NCI-H2227 treated with DMSO at 0.1 percent for 48 hours (cell line): ENCODE measurements at places on chromosomes 13 and 19.
A peak's percentile ranks its signal among the peaks of the same experiment; 100 is the strongest.

DNA sequence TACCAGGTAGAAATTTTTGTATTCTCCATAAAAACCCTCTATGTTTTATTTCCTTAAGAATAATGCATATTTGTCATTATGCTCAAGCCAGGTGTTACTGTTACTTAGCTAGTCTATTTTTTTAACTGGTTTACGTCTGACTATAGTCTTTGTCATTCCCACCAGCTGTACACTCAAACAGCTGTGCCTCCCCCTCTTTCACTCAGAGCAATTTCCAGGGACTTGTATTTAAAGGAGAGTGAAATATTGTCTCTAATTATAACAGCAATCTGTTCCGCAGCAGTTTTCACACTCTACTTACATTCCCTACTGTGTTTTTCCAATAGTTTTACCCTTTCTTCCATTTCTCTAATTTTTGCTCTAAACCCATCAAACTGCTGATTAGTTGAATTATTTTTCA lies 813.6 kb upstream of the MIR17HG start:
- peak; percentile 11 for DNase-seq

DNA sequence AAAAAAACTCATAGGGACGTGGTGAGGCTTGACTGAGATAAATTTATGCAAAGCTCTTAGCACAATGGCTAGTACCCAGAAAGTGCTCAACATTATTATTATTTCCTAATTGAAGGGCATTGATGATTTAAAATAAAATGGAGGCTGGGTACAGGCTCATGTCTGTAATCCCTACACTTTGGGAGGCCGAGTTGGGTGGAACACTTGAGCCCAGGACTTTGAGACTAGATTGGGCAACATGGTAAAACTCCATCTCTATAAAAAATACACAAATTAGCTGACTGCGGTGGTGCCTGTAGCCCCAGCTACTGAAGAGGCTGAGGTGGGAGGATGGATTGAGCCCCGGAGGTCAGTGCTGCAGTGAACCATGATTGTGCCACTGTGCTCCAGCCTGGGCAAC lies 49.6 kb downstream of the LRCH1 start:
- DNase-seq, result no peak

- no peak for DNase-seq
Observed at GRCh38 chr19:17378271-17378670, 1.1 kb upstream of the PLVAP start.

GRCh38 chr19:30686176-30686820 lies 314.1 kb downstream of the ZNF536 start:
- no peak for DNase-seq

GRCh38 chr19:47003611-47004465 lies 15.8 kb upstream of the NPAS1 start:
- DNase-seq, result no peak

- DNase-seq, result no peak
Observed at GRCh38 chr19:30743011-30743410, 370.8 kb downstream of the ZNF536 start.

DNA sequence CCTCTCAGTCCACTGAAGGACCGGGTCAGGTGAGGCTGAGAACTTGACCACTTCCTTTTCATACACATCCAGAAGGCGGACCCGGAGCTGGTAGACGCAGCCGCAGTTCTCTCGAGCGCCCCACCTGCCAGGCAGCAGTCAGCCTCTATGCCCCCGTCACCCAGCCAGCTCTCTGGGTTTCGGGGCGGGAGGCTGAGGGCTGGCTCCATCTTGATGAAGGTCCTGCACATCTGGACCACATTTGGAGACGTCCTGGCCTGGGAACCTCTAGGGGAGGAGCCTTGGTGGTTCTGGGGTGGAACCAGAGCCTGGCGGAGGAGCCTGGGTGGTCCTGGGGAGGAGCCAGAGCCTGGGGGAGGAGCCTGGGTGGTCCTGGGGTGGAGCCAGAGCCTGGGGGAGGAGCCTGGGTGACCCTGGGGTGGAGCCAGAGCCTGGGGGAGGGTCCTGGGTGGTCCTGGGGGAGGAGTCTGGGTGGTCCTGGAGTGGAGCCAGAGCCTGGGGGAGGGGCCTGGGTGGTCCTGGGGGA lies 14.3 kb downstream of the MRPS12 start:
- DNase-seq, result no peak

GRCh38 chr13:28637714-28638355 lies 21.1 kb upstream of the POMP start:
- DNase-seq, result no peak

DNA sequence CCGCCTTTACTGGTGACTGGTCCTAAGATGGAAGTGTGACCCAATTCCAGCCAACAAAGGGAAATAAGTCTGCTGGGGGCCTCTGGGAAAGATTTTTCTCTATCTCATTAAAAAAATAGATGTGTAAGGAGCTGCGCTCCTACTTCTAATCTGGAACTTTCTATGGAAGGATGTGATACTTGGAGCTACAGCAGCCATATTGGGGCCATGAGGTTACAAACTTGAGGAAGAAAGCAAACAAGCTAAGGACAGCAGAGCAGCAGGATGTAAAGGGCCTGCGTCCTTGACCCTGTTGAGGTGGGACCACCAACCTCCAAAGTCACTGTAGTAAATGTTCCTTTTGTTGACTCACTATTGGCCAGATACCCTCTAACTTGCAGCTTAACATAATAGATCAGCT lies 7.5 kb downstream of the GPR42 start:
- no peak for DNase-seq

- DNase-seq, result no peak
Observed at GRCh38 chr13:80334597-80335260, 6.2 kb downstream of the SPRY2 start.

GRCh38 chr13:24662195-24663088 lies 17.8 kb upstream of the ATP12A start:
- no peak for DNase-seq

DNA sequence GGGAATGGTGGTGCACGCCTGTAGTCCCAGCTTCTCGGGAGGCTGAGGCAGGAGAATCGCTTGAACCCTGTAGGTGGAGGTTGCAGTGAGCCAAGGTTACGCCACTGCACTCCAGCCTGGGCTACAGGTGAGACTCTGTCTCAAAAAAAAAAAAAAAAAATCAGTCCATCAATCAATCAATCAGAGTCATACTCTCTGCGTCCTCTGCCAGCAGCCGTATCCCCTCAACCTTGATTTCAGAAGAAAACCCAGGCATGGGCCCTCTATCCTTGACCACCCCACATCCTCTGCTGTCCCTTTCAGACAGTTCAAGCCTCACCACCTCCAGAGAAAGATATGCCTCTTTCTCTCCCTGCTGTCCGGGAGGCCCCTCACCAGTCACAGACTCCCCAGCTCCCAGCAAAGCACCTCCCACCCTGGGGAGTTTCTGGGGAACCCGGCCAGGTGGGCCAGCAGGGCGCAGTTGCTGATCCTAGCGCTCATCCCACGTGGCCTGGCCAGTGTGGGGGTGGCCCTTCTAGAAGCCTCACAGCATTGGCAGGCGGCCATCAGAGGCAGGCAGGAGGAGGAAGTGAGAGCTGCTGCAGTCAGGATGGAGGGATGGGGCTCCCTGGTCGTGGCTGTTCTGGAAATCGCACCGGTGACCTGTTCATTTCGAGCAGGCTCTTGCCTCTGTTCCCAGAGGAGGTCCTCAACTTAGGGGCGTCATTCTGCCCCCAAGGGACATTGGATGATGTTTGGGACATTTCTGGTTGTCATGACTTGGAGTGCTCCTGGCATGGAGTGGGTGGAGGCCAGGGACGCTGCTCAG lies 10.2 kb upstream of the JSRP1 start:
- DNase-seq, result no peak

- no peak for DNase-seq
Observed at GRCh38 chr13:51097353-51098043, 13.6 kb downstream of the C13orf42 start.

GRCh38 chr13:27573265-27573664 lies 47.1 kb downstream of the LNX2 start:
- DNase-seq, result no peak

DNA sequence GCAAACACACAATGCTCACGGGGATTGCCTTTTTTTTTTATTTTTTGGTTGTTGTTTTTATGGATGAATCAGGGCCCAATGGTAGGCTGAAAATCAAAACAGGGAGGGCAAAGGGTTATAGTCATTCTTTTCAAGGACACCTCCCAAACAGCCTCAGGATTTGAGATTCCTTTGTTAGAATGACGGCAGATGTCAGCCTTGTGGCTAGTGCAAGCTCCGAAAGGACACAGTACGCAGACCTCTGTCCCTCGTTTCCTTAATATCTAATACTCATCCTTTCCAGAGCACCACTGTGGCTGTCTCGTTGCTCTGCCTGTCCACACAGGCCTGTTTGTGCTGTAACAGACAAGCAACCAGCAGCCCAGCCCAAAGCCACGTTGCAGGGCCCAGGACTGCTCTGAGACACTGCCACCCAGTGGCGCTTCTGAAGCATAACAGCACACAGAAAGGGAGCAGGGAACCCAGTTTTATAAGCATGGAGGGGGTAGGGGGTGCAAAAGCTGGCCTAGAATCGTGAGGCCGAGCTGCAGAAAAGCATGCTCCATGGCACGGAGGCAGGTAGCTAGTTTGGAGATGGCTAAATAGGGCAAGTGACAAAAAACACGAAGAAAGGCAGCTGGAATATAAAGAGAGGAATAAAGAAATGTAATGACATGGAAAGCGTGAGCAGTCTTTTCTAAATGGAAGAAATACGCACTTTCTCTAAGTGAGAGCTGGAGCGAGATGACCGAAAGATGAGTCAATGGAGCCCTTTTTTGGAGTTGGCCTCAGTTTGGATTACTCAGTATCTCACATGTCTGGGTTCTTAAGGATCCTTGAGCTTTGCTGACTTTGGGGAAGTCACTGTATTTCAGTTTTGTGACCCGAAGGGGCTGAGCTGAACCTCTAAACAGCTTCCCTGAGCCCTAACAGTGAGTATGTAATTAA lies 40.7 kb upstream of the MEDAG start:
- DNase-seq, result peak; percentile 48
